Retina (tissue), 1 donor: ENCODE measurements at places on chromosomes 2 and 18.

GRCh38 chr2:230010501-230010900, 58.2 kb downstream of the SLC16A14 start:
- no peak for DNase-seq

DNA sequence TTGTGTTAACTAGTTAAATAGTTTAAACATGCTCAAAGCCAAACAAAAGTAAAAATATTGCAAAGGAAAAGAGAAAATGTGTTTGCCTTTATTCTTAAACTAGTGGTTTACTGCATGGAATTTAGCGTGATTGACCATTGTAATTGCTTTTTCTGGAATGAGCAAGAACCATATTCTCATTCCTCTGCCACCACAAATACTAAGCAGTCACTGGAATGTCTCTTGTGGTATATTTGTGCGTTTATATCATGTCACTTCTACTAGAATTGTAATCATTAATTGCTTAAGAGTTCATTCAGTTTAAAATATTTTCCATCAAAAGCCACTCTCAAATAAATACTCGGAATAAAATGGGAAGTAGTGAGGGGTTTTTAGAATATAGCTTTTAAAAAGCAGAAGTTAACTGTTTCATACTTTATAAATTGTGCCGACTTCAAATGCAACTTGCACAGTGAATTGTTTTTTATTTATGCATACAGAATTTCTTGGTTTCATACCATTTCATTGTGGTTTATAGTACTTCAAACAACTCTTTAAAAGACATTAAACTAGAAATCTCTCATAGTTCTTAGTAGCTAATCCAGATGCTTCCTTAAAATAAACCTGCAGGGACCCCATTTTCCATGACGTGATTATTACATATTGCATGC, 288.1 kb downstream of the EPHA4 start:
- no peak for DNase-seq

GRCh38 chr18:56470406-56471351, 167.7 kb downstream of the TXNL1 start:
- DNase-seq, result no peak

DNA sequence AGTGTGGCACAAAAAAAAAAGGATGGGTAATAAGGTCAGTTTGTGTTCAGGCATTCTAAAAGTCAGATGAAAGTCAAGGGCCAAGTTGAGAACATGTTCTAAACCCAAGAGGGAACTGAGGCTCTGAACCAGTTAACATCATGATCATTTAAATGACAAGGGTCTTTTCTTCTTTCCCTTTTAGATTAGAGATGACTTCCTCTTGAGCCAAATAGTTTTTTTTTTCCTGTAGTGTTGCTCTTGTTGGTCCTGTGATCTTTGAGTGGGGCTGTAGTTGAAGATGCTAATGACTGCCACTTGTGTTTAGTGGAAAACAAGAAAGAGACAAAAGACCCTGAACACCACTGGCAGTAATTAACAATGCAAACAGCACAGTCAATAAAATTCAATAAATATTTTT, 482.7 kb upstream of the SYT4 start:
- no peak for DNase-seq

- DNase-seq, result no peak
Observed at GRCh38 chr2:122652670-122653069, 897.2 kb downstream of the TSN start.

DNA sequence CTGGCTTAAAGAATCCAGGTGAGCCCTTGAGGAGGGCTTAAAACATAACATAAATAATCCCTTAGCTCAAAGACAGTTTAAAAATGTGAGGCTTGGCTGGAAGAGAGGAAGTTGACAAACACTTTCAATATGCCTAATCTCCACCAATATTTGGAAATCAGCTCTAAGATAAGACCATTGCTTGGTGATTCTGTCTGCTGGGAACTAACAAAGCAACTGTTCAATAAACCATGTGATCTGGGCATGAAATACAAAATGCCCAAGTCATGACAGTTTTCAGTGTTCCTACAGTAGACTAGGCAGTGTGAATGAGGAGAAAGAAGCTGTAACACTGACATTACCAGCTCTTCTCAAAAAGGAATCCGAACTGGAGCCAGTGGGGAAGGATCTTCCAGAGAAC, 10.7 kb downstream of the MFF start:
- no peak for DNase-seq

- peak; percentile 43 for DNase-seq
Observed at GRCh38 chr18:14747513-14748474, at the start of gene ANKRD30B. ANKRD30B (plus strand) TSS chr18:14748172; CDS start chr18:14748420, 248 bp downstream.

GRCh38 chr18:8303151-8303755, 306.0 kb upstream of the RAB12 start:
- no peak for DNase-seq

DNA sequence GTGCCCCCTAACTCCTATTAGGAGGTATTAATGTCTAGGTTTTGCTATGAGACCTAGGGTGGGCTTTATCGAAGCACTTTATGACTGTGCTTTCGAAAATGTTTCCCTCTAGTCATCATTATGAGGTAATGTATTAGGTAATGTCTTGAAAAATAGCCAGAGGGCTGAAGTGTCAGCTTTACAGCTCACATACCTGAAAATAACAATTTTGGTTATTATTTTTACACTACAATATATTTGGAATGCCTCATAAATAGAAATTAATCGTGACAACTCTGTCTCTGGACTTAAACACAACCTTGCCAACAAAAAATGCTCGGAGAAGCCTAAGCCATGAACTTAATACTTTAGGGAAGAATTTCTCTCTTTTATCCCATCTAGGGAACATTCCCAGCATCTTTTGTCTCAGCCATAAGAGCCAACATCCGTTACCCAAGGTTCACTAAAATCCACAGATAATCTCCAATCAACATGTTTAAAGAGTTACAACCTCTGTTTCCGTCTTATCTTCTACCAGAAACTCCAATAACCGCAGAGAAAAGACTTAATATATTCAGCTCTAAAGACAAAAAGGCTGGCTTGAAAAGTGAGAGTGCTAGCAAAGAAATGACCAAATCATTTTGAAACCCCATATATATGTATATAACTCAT, 130.9 kb upstream of the RND3 start:
- no peak for DNase-seq

GRCh38 chr2:134324430-134324829, 70.6 kb downstream of the MGAT5 start:
- DNase-seq, result no peak
